ENCODE measurements at places on chromosomes 6 and 20. TPM values are rescaled to one million over a fixed set of nuclear protein-coding genes. Genes with fewer than 3 reads are reported as not detected.

NOX3 gene
- total RNA-seq: not detected

DEFB132 gene
- total RNA-seq: not detected

METTL24 gene
- 0.06 TPM for total RNA-seq

ADAM33 gene
- 0.16 TPM for total RNA-seq

SLC17A1 gene
- not detected for total RNA-seq

RNF39 gene
- total RNA-seq: not detected

RGS17 gene
- total RNA-seq: 0.65 TPM

GSTA3 gene
- total RNA-seq: not detected

MAP1LC3A gene
- 28.1 TPM for total RNA-seq

ULBP1 gene
- 0.16 TPM for total RNA-seq

FAM83B gene
- not detected for total RNA-seq

C6orf58 gene
- 0.50 TPM for total RNA-seq

MAS1 gene
- not detected for total RNA-seq

SAMD3 gene
- not detected for total RNA-seq

HTR1E gene
- not detected for total RNA-seq

GGTLC1 gene
- total RNA-seq: not detected

GNAS-AS1 gene
- total RNA-seq: not detected

EEF1A2 gene
- 27.1 TPM for total RNA-seq
